ENCODE measurements at places on chromosomes 2 and 18.

DNA sequence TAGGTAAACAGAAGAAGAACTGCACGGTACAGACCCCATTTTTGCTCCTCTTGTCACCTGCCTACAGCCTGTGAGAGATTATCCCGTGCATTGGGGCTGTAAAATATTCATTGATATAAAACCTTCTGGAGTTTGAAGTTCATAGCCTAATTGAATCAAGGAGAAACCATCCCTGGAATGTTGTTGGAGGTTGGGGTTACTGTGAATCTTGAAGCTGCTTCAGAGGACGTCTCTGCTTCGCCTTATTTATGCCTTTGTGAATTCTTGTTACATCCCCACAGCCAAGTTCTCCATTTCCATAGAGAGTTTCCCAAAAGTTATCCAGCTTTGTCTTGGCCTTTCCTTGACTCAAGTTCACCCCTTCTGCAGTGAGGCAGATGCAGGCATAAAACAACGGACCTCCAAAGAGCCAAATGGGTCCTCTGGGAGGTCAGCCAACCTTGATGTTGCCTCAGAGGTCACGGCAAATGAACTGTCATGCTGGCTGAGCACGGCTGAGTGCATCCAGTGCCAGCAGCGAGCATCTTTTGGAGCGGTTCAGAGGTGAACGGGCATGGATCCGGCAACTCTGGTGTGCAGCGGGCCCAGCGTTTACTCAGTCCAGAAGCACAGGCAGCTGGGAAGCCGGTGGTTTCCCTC lies 317.6 kb downstream of the PRKCE start:
- DNase-seq, result no peak

- DNase-seq, result no peak
These were observed 202.2 kb downstream of the TCF4 start for GRCh38 chr18:55385770-55386169.

DNA sequence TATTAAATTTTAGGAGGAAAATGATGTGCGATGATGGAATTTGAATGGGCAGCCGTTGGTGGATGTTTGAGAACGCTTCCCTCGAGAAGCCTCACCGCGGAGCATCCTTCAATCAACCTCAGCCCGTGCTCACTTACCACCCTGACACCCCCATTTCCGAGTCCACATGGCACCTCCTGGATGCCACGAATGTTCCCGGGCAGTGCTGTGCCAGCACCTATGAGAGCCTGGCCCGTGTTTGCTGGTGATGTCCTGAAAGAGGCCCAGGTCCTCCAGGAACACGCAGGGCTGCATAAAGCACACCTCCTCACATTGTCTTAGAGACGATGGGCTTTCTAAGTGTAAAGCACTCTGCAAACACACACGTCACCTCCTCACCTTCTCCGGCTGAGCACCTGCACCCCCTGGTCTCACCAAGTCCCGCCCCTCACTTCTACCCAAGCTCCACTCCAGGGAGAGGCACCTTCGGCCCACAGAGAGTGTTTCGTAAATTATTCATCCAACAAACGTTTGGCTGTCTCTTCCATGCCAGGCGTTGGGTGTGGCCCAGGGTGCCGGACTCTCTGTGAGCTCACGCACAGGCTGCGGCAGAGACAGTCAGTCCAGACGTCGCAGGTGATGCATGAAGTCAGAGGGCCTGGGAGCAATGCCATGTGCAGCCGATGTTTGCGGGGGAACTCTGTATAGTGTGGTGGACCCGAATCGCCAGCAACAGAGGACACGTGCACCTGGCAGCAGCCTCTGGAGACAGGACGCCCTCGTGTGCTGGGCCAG lies 150.0 kb downstream of the TPO start:
- no peak for DNase-seq

- no peak for DNase-seq
These were observed 113.8 kb downstream of the AGAP1 start for GRCh38 chr2:235607546-235608199.

DNA sequence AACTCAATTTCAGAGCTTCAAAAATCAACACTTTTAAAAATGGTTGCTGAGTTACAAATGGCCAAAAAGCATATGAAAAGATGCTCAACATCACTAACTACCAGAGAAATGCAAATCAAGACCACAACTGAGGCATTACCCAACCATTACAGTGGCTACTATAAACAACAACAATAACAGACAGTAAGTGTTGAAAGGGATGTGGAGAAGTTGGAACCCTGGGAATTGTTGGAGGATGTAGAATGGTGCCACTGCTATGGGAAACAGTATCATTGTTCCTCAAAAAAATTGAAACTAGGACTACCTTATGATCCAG lies 173.3 kb upstream of the SPRED2 start:
- no peak for DNase-seq

DNA sequence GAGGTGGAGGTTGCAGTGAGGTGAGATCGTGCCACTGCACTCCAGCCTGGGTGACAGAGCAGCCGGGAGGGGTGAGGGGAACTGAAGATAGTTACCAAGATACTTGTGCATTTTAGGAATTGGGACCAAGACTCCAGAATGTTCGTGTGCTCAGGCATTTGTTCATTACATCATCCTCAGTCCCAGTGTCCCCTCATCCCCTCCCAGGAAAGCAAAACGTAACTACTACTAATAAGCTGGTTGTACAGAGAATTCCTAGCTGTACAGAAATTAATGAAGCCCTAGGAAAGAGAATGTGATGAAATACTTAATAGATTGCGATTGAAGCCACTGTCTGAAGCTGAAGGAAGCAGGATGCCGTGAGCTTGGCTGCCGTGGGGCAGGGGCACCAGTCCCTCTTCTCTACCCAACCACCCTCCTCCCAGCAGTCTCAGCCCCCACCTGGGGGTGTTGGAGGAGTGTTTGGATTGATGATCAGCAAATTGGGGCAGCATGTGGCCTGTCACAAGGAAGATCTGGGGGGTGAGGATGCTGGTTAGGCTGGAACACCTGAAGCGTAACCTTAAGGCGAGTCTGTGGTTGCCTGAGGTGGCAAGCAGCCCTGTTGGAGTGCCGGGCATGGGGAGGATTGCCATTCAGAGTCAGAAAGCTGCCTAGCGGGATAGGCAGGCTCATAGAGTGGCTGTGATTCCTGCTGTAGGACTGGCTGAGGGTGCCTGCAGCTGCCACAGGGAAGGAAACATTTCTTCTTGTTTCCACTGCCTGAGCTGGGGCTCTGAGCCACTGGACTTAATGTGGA lies 140.9 kb downstream of the SH3RF3 start:
- no peak for DNase-seq

- DNase-seq, result no peak
These were observed 42.3 kb downstream of the BOLA3 start for GRCh38 chr2:74105413-74105812.

GRCh38 chr2:229642371-229642770 lies 72.0 kb downstream of the DNER start:
- DNase-seq, result no peak

GRCh38 chr18:56473400-56474024 lies 164.9 kb downstream of the TXNL1 start:
- DNase-seq, result no peak

DNA sequence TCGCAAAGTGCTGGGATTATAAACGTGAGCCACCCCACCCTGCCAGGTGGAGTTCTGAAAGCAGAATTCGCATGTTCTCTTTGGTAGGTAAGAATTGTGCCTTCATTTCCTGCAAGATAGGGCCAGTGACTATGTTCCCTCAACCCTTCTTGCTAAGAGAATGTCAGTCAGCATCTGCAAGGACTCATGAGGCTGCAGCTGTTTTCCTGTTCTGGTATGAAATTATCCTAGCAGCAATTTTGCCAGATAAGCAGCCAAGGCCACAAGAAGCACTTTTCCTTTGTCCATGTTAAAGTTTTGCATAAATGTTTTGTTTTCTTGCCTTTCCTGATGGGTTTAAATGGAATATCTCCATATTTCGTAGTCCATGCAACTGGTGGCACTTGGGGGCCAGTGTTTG lies 6.8 kb upstream of the ARHGAP28 start:
- DNase-seq, result no peak

DNA sequence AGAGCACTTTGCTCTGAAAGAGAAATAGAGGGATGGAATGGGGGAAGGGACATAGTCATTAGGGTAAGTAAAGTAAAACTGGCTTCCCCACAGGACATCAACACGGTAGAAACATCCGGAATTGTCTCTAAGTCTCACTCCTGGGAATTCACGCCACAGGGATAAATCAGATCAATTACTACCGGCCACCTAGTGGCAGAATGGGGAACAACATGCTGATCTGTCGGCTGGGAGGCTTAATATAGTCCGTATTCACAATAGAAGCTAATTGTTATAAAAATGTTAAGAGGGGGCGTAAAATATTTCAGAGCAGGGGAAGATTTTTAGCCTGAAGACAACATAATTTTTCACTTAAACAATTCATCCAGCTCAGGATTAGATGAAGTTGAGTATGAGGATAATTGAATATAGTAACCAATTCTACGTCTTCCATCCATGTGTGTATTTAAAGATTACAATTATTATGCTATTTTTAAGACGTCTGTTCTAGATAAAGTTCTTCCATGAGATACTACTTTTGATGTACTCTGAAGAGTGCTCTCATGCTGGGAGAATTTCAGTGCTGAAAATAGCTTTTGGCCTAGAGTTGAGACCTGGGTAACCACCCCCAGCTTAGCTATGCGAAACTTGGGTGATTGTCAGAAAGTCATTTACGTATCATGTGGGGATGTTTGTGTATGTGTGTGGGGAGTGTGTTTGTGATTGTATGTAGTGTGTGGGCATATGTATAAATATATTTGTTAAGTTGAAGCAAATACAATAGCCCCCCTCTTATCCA lies 65.7 kb downstream of the LRRTM1 start:
- no peak for DNase-seq

DNA sequence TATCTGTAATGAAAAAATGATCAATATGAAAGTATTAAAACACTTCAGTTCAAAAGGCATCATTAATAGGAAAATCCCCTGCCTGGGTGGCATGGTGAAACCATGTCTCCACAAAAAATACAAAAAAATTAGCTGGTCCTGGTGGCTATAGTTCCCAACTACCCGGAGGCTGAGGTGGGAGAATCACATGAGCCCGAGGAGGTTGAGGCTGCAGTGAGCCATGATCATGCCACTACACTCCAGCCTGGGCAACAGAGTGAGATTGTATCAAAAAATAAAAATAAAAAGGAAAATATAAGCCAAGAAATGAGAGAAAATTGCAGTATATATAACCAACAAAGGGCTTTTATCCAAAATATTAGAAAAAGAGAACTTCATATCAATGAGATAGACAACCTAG lies 71.6 kb upstream of the MYCN start:
- no peak for DNase-seq

- DNase-seq, result no peak
These were observed 27.4 kb upstream of the CNNM3 start for GRCh38 chr2:96788442-96789244.

DNA sequence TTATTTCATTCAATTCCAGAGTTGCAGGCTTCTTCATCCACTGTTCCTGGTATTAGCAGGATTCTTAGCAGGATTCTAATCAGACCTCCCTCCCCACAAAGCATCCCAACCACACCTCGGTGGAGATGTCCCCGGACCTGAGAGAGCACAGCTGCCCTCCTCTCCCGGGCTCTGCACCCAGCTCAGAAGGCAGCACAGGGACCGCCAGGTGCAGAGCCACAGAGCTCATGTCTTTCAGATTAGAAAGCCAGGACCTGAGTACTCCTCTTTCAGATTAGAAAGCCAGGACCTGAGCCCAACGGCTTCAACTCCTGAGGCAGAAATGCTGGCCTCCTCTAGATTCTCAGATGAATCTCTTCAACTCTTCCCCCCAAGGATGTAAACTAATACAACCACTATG lies 152.3 kb downstream of the MYO5B start:
- DNase-seq, result no peak

DNA sequence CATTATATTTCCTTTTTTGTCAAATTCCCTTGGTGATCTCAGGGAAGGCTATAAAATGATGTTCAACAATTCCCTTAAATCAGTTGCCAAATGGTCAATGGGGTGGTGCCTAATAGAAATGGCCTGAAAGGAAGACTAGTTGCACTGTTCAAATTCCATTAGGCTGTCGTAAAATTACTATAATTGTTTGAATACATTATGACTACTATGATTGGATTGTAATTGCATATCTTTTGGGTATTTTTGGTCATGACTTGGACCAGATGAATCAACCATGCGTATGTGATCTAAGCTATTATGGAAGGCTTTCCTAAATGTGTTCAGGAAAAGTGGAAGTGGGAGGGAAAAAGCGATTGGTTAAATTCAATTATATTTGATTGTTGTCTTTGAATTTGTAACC lies 41.3 kb upstream of the KCNE4 start:
- DNase-seq, result no peak

DNA sequence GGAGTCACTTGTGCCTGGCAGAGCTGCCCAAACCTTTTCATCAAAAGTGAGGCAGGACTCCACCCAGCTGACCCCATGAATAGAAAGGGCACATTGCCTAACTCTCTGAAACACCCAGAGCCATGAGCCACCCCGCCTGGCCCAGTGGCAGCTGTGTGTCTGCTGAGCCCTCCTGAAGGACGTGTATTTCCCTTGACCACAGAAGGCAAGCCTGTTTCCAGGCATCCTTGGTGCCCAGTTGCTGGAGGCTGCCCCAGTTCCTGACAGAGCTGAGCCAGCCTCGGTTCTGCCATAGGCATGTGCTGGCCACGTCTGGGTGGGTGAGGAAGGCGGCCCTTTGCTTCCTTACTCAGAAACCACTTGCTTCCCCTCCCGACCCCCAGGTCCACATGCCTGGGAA lies 124.7 kb upstream of the GLI2 start:
- DNase-seq, result no peak

DNA sequence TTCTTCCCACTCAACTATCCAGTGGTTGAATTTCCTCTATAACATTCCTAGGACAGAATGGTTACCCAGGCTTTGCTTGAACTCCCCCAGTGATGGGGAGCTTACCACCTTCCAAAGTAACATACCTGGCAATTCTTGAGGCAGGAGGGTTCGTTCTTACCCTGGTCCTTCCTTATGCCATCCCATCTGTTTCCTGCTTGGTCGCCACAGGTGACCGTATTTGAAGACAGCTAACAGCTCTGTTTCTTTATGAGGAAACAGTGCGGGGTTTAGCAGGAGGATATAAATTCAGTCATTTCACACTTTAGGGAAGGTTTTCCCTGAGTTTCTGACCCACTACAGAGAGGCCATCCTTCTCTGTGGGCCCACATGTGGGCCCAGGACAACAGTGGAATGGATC lies 42.6 kb downstream of the FOSL2 start:
- no peak for DNase-seq

DNA sequence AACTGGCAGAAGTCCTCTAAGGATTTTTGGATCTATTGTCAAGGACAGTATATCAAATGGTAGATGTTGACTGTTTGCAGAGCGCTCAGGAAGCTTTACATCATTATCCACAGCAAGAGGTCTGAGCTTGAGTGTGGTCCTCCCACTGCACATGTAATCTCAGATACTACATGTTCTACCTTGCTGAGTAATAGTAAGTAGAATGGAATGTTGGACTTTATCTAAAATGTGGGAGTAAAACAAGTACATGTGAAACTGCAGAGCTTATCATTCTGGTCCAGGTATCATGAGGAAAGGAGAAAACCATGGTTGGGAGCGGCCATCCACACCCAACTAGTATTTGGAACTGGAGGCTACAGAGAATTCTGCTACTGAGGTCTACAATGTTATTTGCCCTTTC lies 19.3 kb upstream of the CD28 start:
- DNase-seq, result no peak
